ENCODE measurements at places on chromosomes 13 and 19. TPM values are rescaled to one million over a fixed set of nuclear protein-coding genes. Genes with fewer than 3 reads are reported as not detected.

The ZNF667 gene
- total RNA-seq: 1.7 TPM

DNA sequence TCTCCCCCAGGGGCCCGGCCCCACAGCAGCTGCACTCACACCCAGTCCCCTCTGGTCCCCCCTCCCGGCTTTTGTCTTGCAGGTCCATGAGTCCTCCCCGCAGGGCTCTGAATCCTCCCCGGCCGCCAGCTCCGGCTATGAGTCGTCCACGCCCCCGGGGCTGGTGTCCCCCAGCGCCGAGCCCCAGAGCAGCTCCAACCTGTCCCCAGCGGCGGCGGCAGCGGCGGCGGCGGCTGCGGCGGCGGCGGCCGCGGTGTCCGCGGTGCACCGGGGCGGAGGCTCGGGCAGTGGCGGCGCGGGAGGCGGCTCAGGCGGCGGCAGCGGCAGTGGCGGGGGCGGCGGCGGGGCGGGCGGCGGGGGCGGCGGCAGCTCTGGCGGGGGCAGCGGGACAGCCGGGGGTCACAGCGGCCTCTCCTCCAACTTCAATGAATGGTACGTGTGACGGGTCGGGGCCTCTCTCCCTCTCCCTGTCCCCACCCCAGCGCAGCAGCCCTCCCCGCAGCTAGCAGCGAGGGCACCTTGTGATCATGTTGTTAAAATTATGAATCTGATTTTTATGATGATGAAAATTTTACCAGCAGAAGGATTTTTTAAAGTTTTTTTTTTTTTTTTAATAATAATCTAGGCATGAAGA, 3.8 kb downstream of the ZIC2 start:
- no peak for DNase-seq

DNA sequence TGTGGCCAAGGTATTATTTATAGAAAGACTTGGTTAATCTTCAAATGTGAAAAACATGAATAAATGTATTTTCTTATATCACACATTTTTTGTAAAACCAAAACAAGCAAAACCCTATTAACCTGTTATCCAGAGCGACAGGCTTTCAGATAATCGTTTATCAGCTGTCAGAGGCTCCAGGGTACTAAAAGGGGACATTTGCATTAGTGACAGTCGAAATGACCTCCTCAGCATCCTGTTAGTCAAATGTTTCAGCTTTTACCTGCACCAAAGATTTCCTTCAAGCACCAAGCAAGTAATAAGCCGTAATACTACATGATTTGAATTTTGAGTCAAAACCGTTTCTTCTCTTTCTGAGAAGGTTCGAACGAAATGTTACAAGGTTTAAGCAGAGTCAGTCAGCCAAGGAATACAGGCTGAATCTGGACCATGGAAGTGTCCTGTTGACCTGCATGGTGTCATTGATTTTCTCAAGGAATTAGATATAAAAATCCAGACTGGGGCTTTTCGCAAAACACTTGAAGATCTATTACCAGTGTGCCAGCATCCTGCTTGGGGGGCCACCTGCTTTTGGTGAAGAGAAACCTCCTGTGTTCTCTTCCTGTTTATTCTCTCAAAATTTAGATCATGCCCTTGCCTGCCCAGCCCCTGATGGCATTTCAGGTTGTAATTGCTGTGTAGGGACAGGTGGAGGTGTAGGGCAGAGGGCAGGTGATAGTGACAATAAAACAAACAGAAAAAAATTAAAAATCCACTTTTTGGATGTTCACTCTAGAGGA, 11.3 kb upstream of the RFC3 start:
- DNase-seq: no peak

DNA sequence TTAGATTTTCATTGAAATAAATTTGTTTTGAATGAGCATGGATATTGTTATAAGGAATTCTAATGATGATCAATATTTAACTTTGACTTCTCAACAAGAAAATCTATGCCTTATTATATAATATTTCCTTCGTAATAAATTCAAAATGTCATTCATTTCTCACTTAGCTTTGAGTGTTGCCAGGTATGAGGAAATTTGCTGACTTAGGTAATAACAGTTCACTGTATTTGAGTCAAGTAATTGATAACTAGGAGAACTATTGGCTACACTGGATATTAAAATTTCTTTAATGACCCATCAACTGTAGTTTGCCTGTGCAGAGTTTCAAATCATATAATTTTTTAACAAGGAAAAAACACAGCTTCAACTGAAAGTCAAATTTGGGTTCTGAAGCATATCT, 746.6 kb downstream of the SLITRK5 start:
- no peak for DNase-seq

- no peak for DNase-seq
These were observed 963.3 kb upstream of the SPRY2 start for GRCh38 chr13:81304121-81304659.

DNA sequence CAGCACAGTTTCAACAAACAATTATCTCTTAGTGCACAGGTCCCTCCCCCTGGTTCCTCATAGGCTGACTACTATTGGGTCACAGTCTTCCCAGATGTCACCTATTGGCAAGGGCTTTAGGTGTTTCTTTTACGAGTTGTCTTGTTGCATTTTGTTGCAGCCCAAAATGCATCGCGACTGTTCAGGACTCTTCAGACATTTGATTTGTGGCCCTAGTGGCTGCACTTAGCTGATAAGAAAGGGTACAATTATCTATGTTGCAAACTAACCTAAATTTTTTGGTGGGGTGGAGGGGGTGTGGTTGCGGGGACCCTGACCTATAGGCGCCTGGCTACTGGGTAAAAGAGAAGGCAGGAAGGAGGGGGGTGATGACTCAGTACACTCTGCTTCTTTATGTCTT, 29.1 kb upstream of the ZNF714 start:
- DNase-seq: no peak

The CBLC gene
- not detected for total RNA-seq
